CD8-positive, alpha-beta memory T cell (primary cell): ENCODE measurements at places on chromosomes 11 and 22. TPM values are rescaled to one million over a fixed set of nuclear protein-coding genes. Genes with fewer than 3 reads are reported as not detected.

The TRIM34 gene
- 4.1 TPM for total RNA-seq

The UBE4A gene
- total RNA-seq: 56.8 TPM

The CALCA gene
- total RNA-seq: not detected

The USP2 gene
- 0.51 TPM for total RNA-seq
